ENCODE measurements at places on chromosomes 6 and 20. TPM values are rescaled to one million over a fixed set of nuclear protein-coding genes. Genes with fewer than 3 reads are reported as not detected.

DNA sequence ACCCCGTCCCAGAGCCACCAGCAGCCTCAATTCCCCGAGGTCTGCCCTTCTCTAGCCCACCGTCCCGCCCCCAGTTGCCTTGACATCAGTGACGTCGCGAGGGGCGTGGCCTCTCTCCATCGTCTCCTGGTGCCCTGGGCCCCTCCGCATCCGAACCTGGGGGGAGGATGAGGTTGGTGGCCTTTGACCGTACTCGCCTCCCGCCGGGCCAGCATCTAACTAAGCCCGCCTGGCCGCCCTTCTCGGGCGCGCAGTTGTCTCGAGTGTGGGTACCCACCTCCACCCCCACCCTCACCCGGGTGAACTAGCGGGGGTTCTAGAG is 5.5 kb upstream of the ARMC12 start:
- DNase-seq = peak; percentile 94

- DNase-seq = no peak
Observed at GRCh38 chr20:48031122-48031521, 245.8 kb upstream of the SULF2 start.

DNA sequence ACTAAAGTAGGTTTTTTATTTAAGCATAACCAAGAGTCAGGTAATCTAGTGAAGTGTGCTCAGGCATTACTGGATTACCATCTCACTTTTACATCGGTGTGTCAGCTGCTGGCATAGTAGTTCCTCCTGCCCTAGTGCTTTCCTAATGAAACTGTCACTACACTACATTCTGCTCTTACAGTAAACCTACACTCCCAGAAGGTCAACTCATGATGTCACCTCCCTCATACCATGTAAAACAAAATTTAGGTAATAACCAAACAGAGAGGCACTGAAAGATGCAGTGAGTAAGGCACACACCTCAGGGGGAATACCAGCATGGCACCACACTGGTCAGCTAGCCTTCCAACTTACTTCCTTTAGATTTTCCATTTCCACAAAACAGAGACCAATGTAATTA is 23.3 kb downstream of the HUS1B start:
- DNase-seq = no peak

- DNase-seq = no peak
Observed at GRCh38 chr6:45314146-45314545, 14.0 kb upstream of the RUNX2 start.

Gene PSMB9
- 99.3 TPM for total RNA-seq

- no peak for DNase-seq
Observed at GRCh38 chr20:4289875-4290274, 274.5 kb upstream of the RNF24 start.

All from Daoy (cell line).